ENCODE measurements at places on chromosomes 3 and 15. TPM values are rescaled to one million over a fixed set of nuclear protein-coding genes. Genes with fewer than 3 reads are reported as not detected.

CPN2 gene
- 0.09 TPM for polyA plus RNA-seq

KLHL40 gene
- polyA plus RNA-seq, result 206 TPM

NOX5 gene
- 0.30 TPM for polyA plus RNA-seq

VWA5B2 gene
- polyA plus RNA-seq, result 0.63 TPM

- DNase-seq, result no peak
Observed at GRCh38 chr3:43369404-43370292, 83.3 kb downstream of the SNRK start.

GRCh38 chr15:57237301-57237642 lies 139.0 kb upstream of the CGNL1 start:
- no peak for DNase-seq

- DNase-seq, result peak; percentile 19
Observed at GRCh38 chr3:29453284-29454001, 172.6 kb downstream of the RBMS3 start.

- no peak for DNase-seq
Observed at GRCh38 chr3:58084788-58085543, 76.7 kb downstream of the FLNB start.

GRCh38 chr3:177051411-177051810 lies 145.9 kb downstream of the TBL1XR1 start:
- peak; percentile 44 for DNase-seq

GRCh38 chr3:38334142-38335055 lies 12.2 kb upstream of the XYLB start:
- no peak for DNase-seq
